ENCODE measurements at places on chromosomes 11 and 22. TPM values are rescaled to one million over a fixed set of nuclear protein-coding genes. Genes with fewer than 3 reads are reported as not detected.

DKK3 gene
- total RNA-seq = 18.2 TPM

DNA sequence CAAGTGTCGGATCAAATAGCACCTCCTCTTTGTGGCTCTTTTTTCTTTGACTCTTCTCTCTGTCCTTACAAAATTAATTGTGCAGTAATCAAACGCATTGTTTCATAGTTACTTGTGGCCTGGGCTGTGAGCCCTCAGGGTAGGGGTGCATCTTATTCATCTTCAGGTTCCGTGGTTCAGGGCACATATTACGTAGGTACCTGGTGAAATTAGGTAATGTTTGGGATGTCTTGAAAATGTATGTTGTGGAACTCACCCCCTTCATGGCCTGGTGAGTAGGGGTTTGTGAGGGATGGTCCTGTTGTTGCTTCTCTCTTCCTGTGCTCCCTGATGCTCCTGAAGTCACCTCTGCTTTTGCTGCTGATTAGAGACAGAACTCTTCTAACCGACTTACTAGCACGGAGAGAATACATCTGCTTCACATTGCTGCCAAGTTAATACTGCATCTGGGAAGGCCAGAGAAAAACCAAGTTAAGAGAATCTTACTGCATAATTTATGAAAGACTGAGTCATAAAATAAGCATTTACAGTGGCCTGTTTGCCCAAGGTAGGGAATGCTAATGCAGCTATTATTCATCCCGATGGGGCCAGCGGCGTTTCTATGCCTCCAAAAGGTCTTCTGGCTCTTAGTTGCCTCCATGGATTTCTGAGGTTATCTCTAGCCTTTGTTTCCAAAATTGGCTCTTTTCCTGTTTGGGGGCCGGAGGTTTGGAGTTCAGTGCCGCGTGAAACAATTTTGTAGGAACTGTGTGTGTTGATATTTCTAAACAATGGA lies 66.9 kb downstream of the TBC1D22A start:
- no peak for DNase-seq

DNA sequence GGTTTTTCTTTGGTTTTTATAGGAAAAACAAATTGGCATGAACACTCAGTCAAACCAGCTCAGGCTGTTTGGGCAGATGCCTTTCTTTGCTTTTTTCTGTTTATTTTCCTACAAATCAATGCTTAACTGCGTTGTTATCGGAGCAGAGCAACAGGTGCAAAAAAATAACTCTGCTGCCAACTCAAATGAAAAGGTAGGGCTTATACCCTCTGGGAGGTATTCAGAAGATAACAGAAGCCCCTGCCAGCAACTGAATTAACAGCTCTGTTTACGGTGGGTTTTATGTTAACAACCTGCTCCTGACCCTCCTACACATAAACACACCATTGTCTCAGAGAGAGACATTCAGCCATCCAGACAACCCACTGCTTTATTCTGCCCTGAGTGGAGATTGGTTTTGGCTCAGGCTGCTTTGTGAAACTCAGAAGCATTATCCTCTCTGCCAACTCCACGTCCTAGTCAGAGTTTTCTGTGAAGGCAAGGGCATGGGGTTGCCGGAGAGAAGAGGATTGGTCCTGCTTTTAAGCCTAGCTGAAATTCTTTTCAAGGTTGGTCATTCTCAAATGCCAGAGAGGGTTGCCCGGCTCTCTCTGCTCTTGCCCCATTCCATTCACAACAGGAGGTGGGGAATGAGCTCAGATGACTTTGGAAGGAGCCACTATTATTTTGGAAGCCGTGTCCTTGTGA lies 11.4 kb downstream of the EHF start:
- DNase-seq = no peak

- no peak for DNase-seq
Measured at GRCh38 chr22:40123387-40123786, 54.3 kb upstream of the TNRC6B start.

DNA sequence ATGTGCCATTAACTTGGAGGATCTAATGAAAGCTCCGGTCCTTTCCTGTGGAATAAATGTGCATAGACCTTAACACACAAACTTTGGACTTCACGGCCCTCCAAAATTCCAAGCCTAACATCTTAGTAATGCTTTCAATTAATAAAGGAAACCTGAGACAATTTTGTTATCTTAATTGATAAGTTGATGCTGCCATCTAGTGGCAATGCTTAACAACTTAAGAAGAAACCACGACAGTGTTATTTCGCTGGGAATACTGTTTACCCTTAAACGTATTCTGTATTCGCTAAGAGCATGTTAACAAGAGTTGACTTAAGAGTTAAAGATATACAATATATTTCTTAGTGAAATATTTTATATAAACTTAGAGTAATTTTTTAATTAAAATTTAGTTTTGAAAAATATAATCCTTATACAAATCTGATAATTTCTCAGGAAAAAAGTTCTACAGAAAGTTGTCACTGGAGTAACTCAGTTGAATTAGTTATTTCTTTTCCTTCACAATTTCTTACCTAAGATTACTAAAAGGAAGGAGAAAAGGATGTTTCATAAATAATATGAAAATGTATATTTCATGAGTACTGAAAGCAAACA lies 35.0 kb upstream of the OR9G4 start:
- DNase-seq = no peak

FAM180B gene
- not detected for total RNA-seq

CRYBA4 gene
- total RNA-seq = not detected

DNA sequence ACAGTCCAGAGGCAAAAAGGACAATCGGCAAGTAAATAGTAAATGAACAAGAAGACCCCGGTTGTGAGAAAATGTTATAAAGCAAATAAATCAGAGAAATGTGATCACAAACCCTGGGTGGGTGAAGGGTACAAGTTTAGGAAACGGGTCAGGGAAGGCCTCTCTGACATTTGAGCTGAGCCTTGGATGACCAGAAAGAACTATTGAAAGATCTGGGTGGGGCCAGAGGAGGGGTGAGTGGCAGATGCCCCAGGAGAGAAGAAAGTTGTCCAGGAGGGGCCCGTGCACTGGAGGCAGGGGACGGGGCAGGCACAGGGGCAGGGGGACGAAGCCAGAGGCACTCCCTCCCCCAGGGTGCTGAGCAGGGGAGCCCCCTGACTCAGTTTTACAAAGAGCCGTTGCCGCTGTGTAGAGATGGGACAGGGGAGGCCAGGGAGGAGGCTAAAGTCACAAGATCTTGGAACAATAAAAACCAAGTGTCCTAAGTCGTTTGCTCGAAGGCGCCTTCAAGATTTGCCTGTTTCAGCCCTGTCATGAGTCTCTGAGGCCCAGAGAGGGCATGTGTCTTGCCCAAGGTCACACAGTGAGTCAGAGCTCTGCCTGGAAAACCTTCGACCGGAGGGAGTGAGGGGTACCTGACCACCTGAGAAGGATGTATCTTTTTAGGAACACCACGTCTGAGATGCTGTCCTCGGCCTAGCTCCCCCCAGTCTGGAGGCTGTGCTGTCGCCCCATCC lies 10.8 kb upstream of the PDGFB start:
- DNase-seq = no peak

DNA sequence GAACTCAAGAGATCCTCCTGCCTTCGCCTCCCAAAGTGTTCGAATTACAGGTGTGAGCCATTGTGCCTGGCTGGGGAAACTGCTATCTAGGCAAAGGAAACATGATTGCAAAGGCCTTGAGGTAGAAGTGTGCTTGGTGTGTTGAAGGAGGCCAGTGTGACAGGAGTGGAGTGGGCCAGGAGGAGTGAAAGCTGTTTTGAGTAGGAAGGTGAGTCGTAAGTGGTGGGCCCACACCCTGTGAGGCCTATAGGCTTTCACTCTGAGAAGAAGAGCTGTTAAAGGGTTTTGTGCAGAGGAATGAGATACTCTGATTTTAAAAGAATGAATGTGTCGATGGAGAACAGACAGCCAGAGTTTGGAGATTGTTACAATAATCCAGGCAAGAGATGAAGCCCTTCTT lies 43.4 kb downstream of the WEE1 start:
- no peak for DNase-seq

- no peak for DNase-seq
Measured at GRCh38 chr11:45102810-45103621, 43.4 kb upstream of the PRDM11 start.
